Tibial nerve (tissue), 4 donors: ENCODE measurements at places on chromosomes 3 and 15.

DNA sequence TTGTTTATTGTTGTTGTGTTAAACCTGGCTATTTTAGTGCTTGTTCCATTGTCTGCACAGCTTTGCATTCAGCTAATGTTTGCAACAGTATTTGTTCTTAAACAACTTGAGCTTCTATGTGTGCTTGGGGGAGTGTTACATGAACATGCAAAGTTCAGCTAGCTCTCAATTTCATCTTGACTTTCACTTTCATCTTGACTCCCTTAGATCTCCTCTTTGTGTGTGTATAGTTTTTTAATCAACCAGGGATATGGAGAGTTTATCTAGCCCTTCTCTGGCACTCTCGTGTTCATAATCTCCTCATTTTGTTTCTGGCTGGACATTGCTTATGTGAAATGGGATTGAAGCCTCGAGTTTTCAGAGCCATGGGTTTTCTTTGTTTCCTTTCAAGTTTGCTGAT, 212.4 kb upstream of the ZBTB20 start:
- no peak for DNase-seq

DNA sequence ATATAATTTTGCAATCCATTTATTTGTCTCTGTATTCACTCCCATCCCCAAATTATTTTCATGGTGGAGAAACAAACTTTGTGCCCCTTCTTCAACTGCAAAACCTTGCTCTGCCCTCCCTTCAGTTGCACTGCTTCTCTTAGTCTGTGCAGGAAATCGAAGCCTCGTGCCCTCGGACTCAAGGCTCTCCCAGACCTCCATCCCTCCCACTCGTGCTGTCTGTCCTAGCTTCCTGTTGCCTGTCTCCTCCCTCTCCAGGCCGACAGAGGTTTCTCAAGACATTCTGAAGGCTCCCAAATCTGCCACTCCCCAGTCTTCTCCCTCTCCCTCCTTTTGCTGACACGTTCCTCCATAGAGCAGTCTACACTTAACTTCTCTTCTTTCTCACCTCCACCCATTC, 177.6 kb downstream of the PDZRN3 start:
- no peak for DNase-seq

GRCh38 chr3:174862666-174863065, 3.5 kb downstream of the NAALADL2 start:
- DNase-seq = no peak

DNA sequence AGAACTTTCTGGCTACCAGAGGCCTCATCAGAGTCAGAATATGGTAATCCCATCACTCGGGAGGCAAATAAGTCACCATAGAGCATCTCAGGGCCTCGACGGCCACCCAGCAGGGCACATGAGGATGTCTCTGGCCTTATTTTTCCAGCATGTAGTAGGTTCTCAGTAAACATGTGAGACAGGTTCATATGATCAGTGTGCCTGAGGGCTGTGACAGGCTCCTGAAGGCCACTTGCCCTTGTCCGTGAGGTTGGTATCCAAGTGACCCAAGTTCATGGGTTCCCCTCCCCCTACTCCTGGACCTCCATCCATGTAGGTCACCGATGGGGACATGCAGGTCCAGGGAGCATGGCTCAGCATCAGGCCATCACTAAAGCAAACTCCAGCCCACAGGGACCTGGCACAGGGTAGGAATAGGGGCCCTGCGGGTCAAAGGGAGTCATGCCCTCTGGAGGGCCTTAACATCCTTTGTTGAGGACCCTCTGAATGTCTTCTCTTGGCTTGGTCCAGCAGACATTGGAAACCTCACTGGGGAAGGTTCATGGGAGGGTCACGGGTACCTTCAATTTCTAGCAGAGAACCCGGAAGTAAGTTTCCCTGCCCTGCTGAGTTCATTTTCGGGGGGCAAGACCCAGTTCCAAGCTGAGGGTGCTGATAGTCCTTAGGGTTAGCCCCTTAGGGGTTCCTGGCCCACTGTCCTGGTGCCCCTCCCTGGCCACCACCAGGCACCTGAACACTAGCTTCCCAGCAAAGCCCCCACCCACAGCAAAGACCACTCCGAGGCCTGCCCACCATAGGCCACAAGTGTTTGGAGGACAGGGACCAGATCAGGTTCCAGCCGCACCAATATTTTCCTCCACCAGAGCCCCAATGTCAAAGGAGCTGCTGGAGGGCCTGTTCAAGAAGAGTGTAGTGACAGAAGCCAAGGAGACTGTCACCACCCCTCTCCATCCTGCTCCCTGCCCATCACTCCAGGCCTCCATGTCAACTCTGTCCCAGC, 61.1 kb downstream of the ZNF445 start:
- no peak for DNase-seq

DNA sequence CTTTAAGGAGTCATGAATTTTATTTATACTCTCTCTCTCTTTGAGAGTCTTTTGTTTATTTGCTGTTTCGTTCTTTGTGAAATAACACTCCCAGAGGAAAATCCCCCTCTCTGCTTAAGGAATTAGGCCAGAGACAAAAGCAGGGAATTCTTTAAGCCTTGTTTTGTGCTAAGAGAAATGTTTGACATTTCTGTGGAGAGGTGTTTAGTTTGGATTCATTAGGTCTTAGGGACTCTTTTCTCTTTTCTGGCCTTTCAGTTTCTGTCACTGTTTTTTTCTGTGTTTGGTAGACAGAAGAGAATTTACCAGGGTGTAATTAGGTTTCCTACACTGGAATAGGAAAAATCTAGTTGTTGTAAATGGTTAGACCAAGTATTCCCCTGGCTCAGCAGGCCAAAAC, 241.8 kb upstream of the NR2F2 start:
- DNase-seq = no peak

GRCh38 chr3:152379415-152380042, 110.8 kb downstream of the MBNL1 start:
- DNase-seq = no peak

- no peak for DNase-seq
These were observed 613.0 kb downstream of the CADM2 start for GRCh38 chr3:85571835-85572234.

- peak; percentile 57 for DNase-seq
These were observed 1.3 kb upstream of the TMIE start for GRCh38 chr3:46699676-46700523.

DNA sequence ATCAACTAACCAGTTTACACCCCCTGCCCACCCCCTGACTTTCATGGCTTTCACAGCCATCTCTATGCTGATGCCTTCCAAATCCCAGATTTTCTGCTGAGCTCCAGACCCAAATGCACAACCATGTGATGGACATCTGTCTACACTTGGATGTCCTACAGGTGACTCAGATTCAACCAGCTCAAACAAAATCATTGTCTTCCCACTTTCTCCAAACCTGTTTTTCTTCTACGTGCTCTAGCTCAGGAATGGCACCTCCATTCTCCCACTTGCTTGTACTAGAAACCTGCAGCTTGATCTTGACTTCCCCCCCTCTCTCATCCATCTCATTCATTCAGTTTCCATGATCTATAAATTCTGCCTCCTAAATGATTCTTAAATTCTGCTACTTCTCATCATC, 34.1 kb upstream of the RARRES1 start:
- no peak for DNase-seq

DNA sequence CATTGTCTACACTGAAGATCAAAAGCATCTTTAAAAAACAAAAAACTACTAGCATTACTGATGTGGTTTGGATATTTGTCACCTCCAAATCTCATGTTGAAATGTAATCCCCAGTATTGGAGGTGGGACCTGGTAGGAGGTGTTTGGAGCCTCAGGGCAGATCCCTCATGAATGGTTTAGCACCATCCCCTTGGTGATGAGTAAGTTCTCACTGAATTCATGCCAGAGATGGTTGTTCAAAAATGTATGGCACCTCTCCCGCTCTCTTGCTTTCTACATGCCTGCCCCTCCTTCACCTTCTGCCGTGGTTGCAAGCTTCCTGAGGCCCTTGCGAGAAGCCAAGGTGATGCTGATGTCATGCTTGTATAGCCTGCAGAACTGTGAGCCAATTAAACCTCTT, 136.6 kb upstream of the FHIT start:
- DNase-seq = no peak

DNA sequence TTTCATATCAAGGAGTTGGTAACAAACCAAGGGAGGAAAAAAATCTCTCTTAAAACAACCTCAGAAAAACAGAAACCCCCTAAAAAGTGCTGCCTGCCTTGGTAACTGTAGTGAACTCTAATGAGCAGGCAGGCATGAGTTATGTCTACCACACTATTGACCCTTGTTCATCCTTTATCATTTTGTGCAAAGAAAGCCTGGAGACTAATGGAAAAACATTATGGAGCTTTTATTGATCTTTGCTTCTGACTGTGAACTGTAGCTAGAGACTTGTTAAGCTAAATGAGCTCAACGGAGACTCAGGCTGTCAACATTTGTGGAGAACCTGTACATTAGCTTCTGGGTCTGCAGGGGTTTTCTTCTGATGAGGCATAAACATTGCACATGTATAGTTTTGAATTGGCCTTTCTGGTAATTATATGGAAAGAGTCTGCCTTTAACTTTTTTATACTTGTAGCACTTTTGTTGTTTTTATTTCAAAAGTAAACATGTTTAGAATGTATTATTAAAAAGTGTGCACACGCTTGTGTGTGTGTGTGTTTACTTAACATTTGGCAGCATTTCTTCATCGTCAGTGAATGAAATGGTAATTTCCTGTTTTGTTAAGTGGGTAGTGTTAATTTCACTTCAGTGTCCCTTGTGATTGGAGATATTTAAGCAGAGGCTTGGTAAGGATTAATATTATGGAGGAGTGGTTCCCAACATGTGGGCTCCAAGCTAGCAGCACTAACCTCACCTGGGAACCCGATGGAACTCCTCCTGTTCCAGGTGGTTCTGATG, 15.9 kb upstream of the SPTSSB start:
- no peak for DNase-seq

DNA sequence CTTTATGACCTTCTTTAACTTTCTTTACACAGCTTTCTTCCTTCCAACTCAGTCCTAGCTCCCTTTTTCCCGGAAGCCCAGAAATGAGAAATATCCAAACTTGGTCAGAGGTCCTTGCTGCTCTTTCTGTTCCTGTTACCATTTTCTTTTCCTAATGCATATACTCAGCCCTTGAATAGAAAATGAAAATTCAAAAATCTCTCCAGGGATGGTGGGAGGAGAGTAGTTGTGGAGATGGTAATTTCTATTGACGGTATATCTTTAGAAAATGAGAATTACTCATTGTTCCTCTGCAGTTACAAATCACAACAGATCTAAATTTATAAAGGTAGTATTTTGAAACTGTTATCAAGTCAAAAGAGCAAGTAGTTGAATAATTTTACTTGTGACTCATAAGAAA, 255.1 kb downstream of the NEK10 start:
- no peak for DNase-seq

DNA sequence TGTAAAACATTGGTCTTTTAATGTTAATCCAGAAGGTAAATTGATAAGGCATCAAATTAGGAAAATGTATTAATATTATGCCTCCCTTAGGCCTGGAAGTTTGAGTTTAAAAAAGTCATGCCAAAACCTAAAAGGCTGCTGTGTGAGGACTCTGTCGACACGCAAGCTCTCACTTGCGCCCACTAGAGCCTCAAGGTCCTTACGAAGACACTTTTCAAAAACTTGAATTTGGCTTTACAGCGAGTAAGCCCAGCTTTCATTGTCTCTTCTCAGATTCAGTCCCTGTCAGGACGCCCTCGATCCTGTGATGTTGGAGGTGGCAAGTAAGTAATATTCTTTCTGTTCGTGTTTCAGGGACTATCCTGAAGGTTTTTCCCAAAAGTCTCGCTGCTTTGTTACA, 89.7 kb downstream of the CRTC3 start:
- DNase-seq = no peak

DNA sequence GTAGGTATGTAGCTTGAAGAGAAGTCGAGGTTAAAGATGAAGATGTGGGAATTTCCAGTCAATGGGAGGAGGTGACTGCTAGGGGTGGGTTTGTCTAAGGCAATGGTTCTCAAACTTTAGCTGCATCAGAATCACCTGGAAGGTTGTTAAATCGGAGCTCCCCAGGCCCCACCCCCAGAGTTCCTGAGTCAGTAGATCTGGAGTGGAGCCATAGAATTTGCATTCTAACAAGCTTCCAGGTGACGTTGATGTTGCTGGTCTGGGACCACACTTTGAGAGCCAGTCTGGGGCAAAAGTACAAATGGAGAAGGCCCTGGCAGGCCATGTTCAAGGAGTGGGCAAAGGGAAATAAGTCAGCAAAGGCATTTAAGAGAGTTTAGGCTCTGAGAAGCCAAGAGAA, 69.1 kb downstream of the CMTM8 start:
- DNase-seq = no peak

GRCh38 chr15:66715181-66715624, 13.2 kb downstream of the SMAD6 start:
- DNase-seq = no peak

GRCh38 chr15:91116113-91117067, 16.3 kb downstream of the SV2B start:
- no peak for DNase-seq

DNA sequence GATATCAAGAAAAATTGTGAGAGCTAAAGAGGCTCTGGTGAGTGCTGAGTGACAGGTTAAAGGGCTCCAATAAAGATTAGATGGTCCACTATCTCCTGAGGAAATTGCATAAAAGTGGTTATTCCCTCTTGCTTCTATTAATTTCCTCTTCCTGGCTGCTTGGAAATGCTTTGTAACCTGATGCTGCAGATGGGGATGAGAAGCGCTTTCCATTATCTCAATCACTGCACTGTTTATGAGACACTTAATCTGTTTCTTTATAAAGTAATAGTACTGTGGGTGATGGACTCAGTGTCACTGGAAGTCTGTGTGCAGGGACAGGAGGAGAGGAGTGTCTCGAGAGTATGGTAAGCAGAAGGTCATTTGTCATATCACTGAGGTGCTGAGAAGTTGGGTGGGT, 305.3 kb downstream of the EPHB1 start:
- DNase-seq = no peak

GRCh38 chr15:50302581-50302980, 37.1 kb upstream of the HDC start:
- no peak for DNase-seq

- DNase-seq = no peak
These were observed 34.8 kb upstream of the RAB6B start for GRCh38 chr3:133930341-133930933.

DNA sequence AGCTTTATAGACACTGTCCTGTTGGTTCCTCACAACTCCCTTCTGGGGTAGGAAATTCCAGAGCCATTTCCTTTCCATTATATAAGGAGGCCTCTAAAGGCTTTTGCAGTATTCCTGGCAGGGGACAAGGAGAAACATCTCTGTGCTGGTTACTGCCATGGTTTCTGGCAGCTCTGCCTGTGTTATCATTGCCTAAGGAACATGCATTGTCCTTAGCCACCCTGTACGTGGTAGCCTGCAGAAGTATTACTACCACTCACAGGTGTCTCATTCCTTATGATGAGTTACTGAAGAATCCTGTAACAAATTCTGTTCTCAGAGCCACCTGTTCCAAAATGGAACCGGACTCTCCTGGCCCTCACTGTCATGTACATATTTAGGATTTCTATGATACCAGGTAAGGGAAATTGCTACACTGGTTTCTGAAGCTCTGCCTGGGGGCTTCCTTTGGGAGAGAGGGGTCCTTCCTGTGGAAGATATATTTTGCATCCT, 58.0 kb downstream of the UMPS start:
- no peak for DNase-seq

- DNase-seq = no peak
These were observed 126.7 kb downstream of the LPP start for GRCh38 chr3:188280627-188281026.

- DNase-seq = no peak
These were observed 53.2 kb downstream of the CCDC54 start for GRCh38 chr3:107430214-107430995.

GRCh38 chr3:42177801-42178150, 86.6 kb downstream of the TRAK1 start:
- DNase-seq = no peak
